ENCODE measurements at places on chromosomes 3 and 15.

GRCh38 chr3:114809668-114810413, 337.2 kb downstream of the ZBTB20 start:
- DNase-seq: no peak

- DNase-seq: no peak
These were observed 47.0 kb downstream of the EXD1 start for GRCh38 chr15:41183581-41183980.

DNA sequence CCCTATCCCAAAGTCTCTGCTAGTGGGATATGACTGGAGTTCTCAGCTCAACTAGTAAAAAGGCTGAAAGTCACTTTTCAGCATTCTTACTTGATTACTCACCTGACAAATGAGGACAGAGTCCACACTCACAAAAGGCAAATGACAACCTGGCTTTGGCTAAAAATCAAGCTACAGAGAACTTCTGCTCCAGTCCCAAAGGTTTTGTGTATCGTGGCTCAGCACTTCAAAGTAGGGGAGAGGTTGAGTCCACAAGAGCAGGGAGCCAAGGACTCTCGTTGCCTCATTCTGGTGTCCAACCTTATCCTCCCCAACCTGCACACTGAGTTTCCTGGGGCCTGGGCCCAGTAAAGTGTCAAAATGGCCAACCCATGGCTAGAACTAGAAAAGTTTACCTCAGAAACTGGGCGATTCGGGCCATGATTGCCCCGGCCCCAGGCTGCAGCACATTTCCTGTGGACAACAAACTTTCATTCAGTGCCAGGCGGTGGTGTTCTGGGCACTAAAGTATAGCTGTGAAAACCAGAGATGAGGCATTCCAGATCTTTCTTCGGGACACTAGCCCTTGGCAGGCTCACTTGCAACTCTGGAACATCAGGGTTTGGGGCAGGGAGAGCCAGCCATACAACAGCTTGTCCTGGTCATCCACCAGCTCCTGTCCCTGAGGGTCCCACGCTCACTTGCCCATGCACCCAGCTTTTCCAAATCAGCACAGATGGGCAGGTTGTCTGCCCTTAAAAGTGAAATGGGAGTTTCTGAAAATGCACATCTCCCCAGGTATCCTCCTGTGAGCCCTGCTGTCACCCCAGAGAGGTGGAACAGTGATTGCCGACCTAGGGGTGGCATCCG, 3.1 kb downstream of the ACAA1 start:
- DNase-seq: no peak

DNA sequence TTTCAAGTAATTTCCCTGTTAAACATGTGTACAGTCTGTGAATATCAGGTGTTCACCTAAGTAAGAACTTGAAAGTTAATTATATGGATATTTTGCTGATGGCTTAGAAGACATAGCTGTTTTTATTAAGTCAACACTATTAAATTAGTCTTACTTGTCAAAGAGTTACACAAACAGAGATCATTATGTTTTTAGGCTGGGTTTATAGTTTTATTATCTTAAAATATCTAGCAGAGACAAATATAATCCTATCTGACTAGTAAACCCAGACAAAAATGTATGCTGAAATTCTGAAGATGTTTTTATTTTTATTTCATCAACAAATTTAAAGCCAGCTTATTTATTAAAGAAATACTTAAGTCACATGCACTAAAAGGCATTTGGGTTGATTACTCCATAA, 51.2 kb upstream of the CCK start:
- DNase-seq: no peak

GRCh38 chr3:138412821-138413551, 21.4 kb upstream of the ESYT3 start:
- DNase-seq: no peak

DNA sequence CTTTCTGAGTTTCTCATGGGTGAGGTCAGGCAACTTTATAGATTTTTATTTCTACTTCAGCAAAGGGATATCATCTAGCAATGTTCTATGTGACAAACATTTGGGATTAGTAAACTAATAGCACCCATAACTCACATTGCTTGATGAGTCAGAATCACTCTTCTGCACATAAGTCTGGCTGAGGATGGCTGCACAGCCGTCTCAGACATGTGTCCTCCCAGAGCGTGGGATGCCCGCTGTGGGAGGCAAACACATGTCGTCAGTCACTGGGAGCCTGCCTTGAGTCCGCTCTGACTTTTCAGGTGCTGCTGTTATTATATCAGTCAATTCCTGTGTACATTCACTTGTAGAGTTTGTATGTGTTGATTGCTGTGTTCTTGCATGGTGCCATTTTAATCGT, 230.7 kb upstream of the TRIM42 start:
- no peak for DNase-seq

DNA sequence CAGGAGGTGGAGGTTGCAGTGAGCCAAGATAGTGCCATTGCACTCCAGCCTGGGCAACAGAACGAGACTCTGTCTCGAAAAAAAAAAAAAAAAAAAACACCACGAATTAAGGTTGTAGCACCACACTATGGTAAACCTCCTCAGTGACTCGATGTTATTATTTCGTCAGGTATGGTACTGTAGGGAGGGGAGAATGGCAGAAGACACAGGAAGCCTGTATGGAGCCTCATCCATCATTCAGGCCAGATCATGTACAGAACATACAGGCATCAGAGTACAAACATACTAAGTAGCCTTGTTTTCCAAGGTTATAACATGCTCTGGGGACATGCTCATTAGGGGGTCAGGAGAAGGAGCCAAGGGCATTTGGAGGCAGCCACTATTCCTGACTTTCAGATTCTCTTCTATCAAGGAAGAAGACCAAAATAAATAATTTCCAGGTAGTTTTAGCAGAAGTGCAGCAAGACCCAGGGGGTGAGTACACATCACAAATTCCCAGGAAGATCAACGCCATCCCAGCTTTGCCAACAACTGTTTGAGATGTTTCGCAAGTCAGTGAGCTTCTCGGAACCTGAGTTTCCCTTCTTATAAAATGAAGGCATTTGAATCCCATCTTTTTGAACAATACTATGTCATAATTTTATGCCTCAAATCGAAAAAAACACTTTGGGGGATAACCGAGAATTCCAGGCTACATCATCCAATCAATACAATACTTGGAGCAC, 79.8 kb downstream of the FOXP1 start:
- peak; percentile 27 for DNase-seq

- no peak for DNase-seq
These were observed 62.9 kb downstream of the SH3GL3 start for GRCh38 chr15:83510001-83510400.

DNA sequence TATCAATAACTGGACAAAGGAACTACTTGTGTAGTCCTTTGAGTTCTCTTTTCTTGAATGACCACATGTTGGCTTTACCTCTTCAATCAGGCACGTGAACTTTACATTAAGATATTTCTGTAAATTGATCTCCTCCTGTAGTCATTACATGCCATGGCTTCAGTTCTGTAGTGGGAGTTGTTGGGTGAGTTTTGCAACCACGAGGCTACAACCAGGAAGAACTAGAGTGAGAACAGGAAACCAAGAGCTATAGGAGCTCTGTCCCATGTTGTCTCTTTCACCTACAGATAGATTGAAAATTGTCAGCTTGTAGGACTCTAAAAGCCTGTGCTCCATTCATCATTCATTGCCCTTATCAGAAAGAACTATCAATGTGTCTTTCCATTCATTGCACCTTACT, 2.0 kb downstream of the RSRC1 start:
- DNase-seq: no peak

GRCh38 chr3:42683875-42684598, 1.3 kb upstream of the KLHL40 start:
- peak; percentile 95 for DNase-seq

DNA sequence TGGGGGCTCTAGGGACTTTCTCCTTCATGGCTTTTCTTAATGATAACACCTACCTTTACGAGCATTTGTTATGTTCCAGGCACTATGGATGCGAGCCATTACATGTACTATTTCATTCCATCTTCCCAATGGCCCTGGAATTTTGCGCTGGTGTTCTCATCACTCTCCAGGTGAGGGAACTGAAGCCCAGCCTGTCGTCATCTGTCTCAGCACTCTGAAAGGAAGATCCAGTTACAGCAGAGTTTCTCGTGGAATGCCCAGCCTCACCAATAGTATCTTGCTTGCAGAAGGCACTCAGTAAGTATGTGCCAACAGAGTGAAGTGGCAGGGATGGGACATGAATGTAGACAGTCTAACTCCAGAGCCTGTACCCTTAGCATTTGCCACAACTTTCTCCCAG, 56.8 kb downstream of the NOX5 start:
- no peak for DNase-seq

DNA sequence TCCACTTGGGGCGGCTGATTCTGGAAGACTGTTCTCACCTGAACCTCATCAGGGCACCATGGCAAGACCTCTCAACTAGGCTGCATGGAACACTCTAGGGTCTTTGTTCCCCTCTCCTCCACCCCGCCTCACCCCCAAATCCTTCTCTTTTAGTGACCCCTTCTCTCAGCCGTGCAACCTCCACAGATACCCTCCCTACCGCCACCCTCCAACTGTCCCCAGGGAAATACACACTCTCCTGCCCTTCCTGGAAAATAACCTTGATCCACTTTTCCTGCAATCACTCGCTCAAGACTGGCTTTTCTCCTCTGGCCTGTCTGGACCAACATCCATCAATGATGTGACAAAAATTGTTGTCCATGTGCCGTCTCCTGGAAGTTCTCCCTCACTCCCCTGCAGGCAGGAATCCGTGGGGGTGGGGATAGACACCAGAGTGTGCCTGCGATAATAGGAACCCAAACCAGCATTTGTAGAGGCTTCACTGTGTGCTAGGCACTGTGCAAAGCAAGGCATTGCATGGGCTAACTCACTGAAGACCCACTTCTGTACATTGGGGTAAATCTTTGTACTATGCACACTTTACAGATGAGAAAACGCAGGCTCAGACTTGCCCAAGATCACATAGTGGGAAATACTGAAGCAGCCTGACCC, 160.1 kb upstream of the UBE2E1 start:
- DNase-seq: no peak

DNA sequence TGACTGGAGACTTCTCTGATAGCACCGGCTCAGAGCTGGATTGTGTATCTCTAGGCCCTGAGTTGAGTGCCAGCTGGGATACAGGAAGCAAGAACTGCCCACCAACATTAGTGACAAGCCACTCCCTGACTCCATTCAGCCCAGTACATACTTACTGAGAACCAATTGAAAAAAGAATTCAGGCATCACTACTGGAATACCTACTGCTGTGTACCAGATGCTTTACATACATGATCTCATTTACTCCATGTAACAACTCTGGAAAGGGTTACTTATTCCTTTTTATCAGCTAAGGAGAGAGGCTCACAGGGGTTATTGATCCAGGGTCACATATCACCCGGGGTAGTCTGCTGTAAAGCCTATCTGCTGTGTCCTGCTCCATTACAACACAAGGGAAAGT, 1.3 kb upstream of the SYN2 start:
- no peak for DNase-seq
